Fibroblast of lung (primary cell): ENCODE measurements at places on chromosomes 11 and 22. TPM values are rescaled to one million over a fixed set of nuclear protein-coding genes. Genes with fewer than 3 reads are reported as not detected.
A peak's percentile ranks its signal among the peaks of the same experiment; 100 is the strongest.

DNA sequence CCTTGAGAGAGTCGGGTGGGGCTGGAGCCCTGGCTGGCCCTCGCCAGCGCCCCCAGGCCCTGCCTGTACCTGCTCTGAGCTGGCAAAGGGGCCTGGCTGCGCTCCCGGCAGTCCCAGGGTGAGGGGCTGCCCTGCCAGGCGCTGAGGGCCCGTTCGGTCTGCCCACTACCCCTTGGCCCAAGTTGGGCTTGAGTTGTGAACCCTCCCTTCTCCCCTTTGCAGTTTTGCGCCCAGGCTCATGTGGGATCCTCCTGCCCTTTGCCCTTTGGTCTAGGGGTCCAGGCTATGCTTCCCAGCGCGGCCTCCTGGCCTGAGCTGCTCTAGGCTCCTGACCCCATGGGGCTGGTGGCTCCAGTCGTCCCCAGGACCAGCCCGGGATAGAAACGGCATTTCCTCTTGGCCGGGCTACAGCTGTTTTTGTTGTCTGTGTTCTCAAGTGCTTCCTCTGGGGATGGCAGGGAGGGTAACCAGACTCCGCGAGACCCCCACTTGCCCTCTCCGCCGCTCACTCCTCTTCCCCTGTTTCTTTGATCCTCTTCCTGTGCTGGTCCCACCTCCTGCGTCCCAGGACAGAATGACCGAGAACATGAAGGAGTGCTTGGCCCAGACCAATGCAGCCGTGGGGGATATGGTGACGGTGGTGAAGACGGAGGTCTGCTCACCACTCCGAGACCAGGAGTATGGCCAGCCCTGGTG lies 34.9 kb downstream of the PRDM11 start:
- no peaks in the 10 kb centered on the region for H3K36me3 ChIP-seq
- DNase-seq: no peak
- peaks cover 2% of the 10 kb centered on the region for H3K27me3 ChIP-seq
- no peak overlapping the region for H3K27ac ChIP-seq
- peaks cover 4% of the 10 kb centered on the region for H3K4me1 ChIP-seq

GRCh38 chr11:46254133-46254491 lies 23.4 kb upstream of the CREB3L1 start:
- no peaks in the 10 kb centered on the region for H3K36me3 ChIP-seq
- no peak overlapping the region for H3K4me3 ChIP-seq
- no peak for DNase-seq
- H3K27me3 ChIP-seq: no peaks in the 10 kb centered on the region
- H3K27ac ChIP-seq: no peak overlapping the region

DNA sequence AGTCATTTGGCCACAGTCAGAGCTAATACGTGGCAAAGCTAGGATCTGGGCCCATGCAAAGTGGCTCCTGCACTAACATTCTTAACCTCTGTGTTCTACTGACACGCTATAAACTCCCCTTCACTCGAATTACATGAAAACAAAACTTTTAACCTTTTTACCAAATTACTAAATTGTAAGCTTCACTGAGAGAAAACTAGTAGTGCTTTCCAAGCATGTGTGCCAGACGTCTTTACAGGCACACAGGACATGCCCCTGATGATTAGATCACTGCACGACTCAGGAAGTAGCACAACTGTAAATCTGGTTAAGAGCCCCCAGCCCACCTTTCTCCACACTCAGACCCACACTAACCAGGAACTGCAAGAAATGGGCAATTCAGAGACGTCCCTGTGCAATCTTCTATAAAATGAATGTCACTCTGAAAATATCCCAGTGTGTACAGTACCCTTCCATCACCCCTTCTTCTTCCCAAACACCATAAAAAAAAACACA lies 16.1 kb downstream of the PHF21A start:
- H3K27ac ChIP-seq: no peak overlapping the region
- no peak for DNase-seq
- H3K27me3 ChIP-seq: no peaks in the 10 kb centered on the region

- DNase-seq: no peak
- H3K27me3 ChIP-seq: no peaks in the 10 kb centered on the region
- H3K4me3 ChIP-seq: no peak overlapping the region
- H3K36me3 ChIP-seq: no peaks in the 10 kb centered on the region
Measured at GRCh38 chr11:36619502-36619901, 21.5 kb upstream of the RAG2 start.

GRCh38 chr11:9177438-9178091 lies 86.2 kb upstream of the SCUBE2 start:
- H3K27me3 ChIP-seq: no peaks in the 10 kb centered on the region
- H3K4me3 ChIP-seq: no peak overlapping the region
- H3K27ac ChIP-seq: no peak overlapping the region
- H3K4me1 ChIP-seq: no peaks in the 10 kb centered on the region

DNA sequence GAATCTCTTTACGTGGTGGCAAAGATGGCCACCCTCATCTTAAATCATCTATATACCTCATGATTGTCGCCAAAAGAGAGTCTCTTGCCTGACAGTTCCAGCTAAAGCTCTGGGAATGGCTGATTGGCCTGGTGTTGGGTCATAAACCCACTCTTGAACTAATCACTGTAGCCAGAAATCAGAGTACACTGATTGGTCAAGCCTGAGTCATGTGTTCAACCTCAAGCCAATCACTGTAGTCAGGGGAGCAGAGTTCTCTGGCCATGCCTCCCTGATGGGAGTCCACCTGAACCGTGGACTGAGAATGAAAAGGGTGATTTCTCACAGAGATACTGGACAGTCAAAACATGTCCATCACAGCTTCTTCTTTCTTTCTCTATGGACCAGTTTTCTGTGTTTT lies 45.8 kb downstream of the RCN1 start:
- peaks cover 15% of the 10 kb centered on the region for H3K4me1 ChIP-seq
- no peaks in the 10 kb centered on the region for H3K36me3 ChIP-seq
- DNase-seq: no peak
- H3K27me3 ChIP-seq: no peaks in the 10 kb centered on the region
- H3K4me3 ChIP-seq: no peak overlapping the region
- H3K27ac ChIP-seq: peak overlapping the region; percentile 68

DNA sequence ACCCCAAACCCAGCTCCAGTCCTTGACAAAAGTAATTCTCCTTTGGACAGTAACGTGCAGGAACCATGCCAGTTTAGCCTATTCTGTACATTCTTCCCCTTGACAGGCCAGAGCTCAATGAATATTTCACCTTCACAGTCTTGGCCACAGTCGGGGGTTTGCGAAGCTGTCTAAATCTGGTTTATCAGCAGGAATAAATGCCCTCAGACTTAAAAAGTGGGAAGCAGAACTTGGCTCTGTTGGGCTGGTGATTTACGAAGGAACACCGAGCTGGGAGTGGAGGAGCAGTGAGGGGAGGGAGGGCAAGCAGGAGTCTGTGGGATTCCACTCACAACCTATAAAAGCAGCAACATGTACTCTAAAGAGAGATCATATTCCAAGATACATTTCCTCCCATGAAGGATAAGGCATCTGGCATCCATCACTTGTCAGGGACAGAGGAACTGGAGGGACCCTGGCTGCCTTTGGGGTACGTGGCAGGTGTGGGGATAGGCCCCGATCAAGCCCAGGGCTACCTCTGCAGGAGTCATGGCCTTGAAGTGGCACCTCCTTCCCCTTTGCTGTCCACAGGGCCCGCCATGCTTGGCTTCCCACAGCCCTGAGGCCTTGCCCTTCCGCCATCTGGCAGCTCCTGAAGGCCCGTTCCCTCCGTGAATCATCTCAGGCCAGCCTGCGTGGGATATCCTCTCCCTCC lies 154.3 kb downstream of the ADAMTS15 start:
- peaks cover 7% of the 10 kb centered on the region for H3K4me1 ChIP-seq
- no peaks in the 10 kb centered on the region for H3K27me3 ChIP-seq
- H3K27ac ChIP-seq: no peak overlapping the region

DNA sequence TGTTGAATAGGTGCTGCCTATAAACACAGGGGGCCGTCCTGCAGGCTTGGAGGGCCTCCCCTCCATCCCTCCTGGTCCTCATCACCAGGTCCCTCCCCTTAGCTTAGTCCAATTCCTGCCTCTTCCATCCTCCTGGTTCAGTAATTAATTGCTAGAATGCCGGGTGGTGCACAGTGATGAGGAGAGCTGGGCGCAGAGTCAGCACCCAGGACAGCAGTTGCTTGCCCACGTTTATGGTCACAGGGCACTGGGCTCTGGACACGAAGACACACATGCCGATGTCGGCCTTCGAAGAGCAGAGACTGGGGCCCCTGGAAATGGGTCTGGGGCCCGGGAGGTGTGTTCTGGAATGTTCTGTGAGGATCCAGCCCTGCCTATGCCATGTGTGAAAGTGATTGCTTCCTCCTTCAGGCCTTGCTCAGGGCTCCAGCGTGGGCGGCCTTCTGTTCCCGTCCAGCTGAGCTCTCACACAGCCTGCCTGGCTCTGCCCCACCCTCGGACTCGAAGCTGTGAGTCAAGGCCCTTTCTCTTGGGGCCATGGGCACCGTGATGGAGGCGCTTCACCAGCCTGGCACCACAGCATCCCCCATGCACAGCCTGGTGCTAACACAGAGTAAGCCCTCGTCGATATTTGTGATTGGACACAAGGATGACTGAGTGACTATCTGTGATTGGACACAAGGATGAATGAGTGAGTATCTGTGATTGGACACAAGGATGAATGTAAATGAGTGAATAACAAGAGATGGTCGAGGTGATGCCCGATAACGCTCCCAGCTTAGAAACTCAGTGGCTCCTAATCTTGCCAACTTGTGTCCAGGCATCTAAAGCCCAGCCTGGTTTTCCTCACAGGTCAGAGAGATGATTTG lies 884.7 kb downstream of the BRD1 start:
- no peaks in the 10 kb centered on the region for H3K36me3 ChIP-seq
- H3K27ac ChIP-seq: no peak overlapping the region
- no peaks in the 10 kb centered on the region for H3K27me3 ChIP-seq
- no peak overlapping the region for H3K4me3 ChIP-seq
- H3K4me1 ChIP-seq: no peaks in the 10 kb centered on the region
- DNase-seq: no peak

GRCh38 chr11:124207102-124207792 lies 24.1 kb downstream of the OR10D3 start:
- H3K4me1 ChIP-seq: no peaks in the 10 kb centered on the region
- H3K27ac ChIP-seq: no peak overlapping the region
- no peaks in the 10 kb centered on the region for H3K27me3 ChIP-seq
- DNase-seq: no peak
- no peak overlapping the region for H3K4me3 ChIP-seq

- H3K27me3 ChIP-seq: no peaks in the 10 kb centered on the region
- no peak for DNase-seq
Measured at GRCh38 chr11:62406034-62406433, 12.8 kb upstream of the SCGB1A1 start.

- H3K27me3 ChIP-seq: no peaks in the 10 kb centered on the region
- no peaks in the 10 kb centered on the region for H3K36me3 ChIP-seq
- H3K4me3 ChIP-seq: no peak overlapping the region
- DNase-seq: no peak
Measured at GRCh38 chr22:25120761-25121212, 78.9 kb upstream of the CRYBB3 start.

GRCh38 chr22:43992331-43992821 lies 31.7 kb upstream of the PARVB start:
- DNase-seq: peak; percentile 72
- H3K36me3 ChIP-seq: peaks cover 17% of the 10 kb centered on the region

- no peak for DNase-seq
- H3K4me3 ChIP-seq: peak overlapping the region; percentile 52
- peaks cover 14% of the 10 kb centered on the region for H3K4me1 ChIP-seq
- peak overlapping the region; percentile 2 for H3K27ac ChIP-seq
- H3K36me3 ChIP-seq: peaks cover 2% of the 10 kb centered on the region
Measured at GRCh38 chr11:124759266-124760204, 2.6 kb downstream of the ESAM start.

DNA sequence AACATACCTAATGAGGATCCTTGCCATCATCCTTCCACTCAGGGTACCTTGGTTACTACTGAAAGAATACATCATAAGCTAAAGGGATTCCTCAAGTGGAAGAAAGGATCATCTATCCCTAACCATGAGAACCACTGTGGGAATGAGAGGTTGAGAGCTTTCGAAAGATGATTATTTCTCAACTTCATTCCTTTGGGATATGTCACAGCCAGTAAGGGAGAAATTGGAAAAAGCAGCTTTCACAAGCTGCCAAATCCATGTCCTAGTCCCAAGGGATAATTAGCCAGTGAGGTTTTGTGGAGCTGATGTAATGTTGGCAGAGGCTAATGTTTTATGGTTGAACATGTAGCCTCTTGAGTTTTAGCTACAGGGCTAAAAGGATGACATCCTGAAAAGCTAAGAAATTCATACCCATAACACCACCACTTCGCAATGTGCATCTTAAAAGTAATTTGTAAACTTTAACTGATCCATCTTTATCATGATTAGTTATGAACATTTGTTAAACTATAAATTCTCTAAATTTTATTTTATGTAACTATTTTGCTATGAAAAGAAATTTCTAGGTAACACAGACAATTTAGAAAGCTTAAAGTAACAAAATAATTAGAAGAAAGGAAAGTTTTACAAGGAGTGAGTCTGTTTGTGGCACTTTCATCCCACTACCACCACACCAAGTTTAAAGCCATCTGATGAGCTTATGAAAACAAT lies 123.9 kb downstream of the MRTFA start:
- no peak overlapping the region for H3K4me3 ChIP-seq
- DNase-seq: peak; percentile 100
- no peaks in the 10 kb centered on the region for H3K27me3 ChIP-seq
- H3K36me3 ChIP-seq: no peaks in the 10 kb centered on the region
- H3K4me1 ChIP-seq: peaks cover 32% of the 10 kb centered on the region

- H3K36me3 ChIP-seq: no peaks in the 10 kb centered on the region
- no peaks in the 10 kb centered on the region for H3K27me3 ChIP-seq
- no peak overlapping the region for H3K27ac ChIP-seq
- DNase-seq: no peak
- H3K4me3 ChIP-seq: no peak overlapping the region
- peaks cover 2% of the 10 kb centered on the region for H3K4me1 ChIP-seq
Measured at GRCh38 chr11:125114518-125114917, 3.1 kb upstream of the TMEM218 start.

DNA sequence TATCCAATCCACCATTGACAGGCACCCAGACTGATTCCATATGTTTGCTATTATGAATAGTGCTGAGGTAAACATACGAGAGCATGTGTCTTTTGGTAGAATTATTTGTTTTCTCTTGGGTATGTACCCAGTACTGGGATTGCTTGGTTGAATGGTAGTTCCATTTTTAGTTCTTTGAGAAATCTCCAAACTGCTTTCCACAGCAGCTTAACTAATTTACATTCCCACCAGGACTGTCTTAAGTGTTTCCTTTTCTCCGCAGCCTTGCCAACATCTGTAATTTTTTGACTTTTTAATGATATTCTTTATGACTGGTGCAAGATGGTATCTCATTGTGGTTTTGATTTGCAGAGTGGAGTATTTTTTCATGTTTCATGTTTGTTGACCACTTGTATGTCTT lies 8.3 kb downstream of the FDX1 start:
- DNase-seq: no peak
- no peaks in the 10 kb centered on the region for H3K27me3 ChIP-seq
- peaks cover 2% of the 10 kb centered on the region for H3K4me1 ChIP-seq
- no peaks in the 10 kb centered on the region for H3K36me3 ChIP-seq
- H3K27ac ChIP-seq: no peak overlapping the region

The C11orf91 gene
- polyA plus RNA-seq: 0.12 TPM in 1 of 2 replicates, not detected in the other

The HEPN1 gene
- polyA plus RNA-seq: not detected in 2 replicates

The HEPACAM gene
- 0.08 and 0.11 TPM in 2 replicates for polyA plus RNA-seq
